ENCODE measurements at places on chromosomes 5 and 9.

DNA sequence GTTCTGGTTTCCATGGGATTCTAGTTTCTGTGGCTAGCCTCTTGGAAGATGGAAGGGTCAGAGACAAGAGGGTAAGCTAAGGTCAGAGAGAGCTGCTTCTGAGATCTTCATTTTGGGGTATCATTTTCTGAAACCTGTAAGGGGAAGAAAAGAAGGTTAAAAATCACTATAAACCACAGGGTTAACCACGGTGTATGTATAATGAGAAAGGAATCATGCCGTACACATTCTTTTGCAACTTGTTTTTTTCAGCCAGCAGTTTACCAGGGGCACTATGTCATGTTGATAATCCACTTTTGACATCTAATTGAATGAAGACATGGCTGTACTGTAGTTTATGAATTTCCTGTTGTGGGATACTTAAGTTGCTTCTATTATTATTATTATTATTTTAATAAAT lies 164.4 kb downstream of the FOCAD start:
- DNase-seq, result no peak

- DNase-seq, result no peak
Measured at GRCh38 chr5:177304392-177305119, 957 bp downstream of the PRELID1 start.

- DNase-seq, result no peak
Measured at GRCh38 chr5:135827965-135828781, 6.3 kb upstream of the SLC25A48 start.

DNA sequence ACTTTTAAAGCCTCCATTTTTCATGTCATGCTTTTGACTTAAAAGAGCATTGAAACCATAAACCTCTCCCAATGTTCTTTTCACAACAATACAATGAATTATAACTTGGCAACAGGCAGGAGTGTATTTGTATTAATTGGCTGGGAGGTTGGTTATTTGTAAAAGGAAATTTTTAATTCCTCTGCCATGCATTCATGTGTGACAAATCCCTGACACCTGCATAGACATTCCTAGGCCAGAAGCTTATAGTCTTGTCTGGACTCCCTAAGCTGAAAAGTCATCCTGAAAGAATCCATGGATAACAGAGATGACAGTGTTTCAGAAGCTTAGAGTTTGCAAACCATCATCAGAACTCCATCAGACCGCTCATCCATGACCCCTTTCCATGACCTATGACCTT lies 76.3 kb upstream of the PTGER4 start:
- no peak for DNase-seq

DNA sequence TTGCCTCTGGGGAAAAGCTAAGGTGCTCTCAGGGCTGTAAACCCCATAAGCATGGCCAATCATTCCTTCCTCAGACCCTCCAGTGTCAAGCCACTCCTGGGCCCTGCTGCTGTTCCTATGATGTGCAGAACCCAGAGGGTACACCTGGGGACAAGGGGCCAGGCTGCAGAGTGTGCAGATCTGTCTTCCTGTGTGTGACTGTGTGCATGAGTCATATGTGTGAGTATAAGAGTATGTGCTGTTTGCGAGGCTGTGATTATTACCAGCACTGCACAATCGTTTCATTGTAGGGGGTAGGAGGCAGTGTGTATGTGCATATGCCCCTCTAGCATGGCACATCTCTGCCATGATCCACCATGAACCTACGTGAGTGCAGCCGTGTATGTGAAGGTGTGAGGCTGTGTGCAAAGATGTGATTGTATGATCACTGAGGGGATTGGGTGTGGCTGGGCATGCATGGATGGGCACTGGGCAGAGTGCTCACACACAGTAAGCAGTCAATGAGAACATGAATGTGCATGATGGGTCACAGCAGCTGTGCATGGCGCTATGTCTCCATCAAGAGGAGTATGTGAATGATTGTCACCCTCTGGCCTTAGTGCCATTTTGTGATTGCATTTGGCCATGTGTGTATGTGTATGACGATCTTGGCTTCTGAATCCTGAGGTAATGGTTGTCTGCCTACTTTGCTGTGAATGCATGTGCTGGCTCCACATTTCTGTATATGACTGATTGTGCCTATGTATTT lies 2.4 kb upstream of the OR1K1 start:
- DNase-seq, result no peak

DNA sequence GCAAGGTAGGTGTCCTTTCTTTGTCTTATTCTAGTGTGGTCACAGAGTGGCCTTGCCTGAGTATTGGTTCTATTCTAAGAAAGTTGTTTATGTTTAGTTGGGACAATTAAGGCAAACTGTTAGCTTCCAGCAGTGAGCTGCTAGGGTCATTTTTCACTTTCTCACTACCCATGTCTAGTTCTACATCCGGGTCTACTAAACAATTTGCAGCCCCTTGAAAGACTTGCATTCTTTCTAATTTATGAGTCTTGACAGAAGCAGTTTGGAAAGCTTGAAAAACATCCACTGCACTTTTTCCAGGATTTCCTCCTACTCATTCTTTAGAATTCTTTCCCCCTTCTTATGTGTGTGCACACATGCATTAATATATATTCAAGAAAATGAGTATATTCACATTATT lies 892.2 kb upstream of the ACO1 start:
- no peak for DNase-seq

GRCh38 chr9:114272739-114273431 lies 50.0 kb upstream of the ORM1 start:
- DNase-seq, result no peak

GRCh38 chr5:68225188-68225910 lies 9.8 kb downstream of the PIK3R1 start:
- no peak for DNase-seq

- DNase-seq, result no peak
Measured at GRCh38 chr9:82273121-82273520, 284.5 kb downstream of the SPATA31D1 start.

GRCh38 chr9:87336407-87336806 lies 161.3 kb upstream of the DAPK1 start:
- no peak for DNase-seq

GRCh38 chr9:105646879-105647594 lies 15.2 kb upstream of the TAL2 start:
- no peak for DNase-seq

DNA sequence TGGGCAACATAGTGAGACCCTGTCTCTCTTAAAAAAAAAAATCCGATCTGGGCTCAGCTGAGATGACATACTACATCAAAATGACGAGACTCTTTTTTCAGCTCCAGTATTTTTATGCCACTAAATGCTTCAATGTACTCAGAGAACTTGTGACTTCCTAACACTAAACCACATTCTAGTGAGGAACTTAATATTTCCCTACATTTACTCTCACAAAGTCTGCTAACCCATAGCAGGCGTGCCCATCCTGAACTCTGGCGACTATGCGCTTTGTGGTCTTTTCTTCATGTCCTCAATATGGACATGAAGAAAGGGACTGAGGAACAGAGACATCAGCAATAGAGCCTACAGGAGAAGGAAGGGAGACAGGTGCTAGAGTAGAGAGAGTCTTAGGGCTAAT lies 41.3 kb downstream of the ITK start:
- no peak for DNase-seq

GRCh38 chr9:12539580-12539975 lies 153.6 kb upstream of the TYRP1 start:
- DNase-seq, result no peak

- DNase-seq, result no peak
Measured at GRCh38 chr5:33641744-33642505, 201.2 kb downstream of the TARS1 start.

DNA sequence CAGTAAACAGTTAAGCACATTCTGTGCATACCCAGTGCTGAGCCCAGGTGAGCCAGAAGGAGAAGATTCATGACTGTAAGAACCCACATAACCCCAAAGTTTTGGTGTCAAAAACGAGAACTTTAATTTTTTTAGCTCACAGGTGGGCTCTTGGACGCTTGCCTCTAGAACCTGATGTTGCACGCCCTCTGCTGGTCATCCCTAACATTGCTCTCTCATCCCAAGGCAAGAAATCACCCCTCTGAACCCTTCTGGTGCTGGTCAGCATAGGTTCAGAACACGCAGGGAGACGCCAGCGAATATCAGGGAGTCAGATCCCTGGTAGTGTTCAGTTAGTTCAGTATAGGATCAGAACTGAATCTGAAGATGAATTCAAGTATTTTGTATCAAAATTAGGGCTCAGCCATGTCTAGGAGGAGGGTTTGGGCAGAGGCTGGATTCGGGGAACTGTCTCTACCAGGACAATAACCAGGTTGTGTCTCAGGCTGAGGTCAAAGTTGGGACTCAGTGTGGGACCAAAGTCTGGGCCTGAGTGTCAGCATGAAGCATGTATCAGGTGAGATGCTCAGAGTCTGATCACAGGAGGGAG lies 4.1 kb upstream of the DNAJB5 start:
- DNase-seq, result peak; percentile 60

GRCh38 chr9:13816837-13817236 lies 497.1 kb downstream of the NFIB start:
- DNase-seq, result no peak

DNA sequence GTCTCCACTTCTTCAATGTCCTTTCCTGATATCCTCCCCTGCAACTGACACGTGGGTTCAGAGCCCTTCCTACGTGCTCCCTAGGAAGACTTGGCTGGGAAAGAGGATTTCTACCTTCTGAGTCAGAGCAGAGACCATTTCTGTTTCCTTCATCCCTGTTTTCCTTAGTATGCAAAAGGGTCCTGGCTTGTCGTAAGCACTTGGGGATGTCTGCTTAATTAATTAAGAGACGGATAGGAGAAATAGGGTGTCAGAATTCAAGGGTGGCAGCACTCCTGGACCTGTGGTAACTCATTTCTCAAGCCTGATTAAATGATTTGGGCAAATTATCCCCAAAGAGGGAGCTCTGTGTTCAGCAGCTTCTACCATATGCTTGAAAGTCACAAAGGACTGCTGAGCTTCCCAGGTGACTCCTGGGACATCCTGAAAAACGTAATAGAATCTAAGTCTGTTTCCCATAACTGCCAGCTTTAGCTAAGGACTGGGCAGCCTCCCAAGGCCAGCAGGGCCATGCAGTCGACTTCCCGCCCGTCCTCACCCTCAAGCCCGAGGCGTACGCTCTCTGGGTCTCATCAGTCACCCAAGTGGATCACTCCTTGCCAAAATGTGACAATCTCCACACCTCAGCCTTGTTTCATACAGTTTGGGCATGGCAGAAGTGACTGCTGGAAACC lies 20.5 kb downstream of the ABCA1 start:
- no peak for DNase-seq

DNA sequence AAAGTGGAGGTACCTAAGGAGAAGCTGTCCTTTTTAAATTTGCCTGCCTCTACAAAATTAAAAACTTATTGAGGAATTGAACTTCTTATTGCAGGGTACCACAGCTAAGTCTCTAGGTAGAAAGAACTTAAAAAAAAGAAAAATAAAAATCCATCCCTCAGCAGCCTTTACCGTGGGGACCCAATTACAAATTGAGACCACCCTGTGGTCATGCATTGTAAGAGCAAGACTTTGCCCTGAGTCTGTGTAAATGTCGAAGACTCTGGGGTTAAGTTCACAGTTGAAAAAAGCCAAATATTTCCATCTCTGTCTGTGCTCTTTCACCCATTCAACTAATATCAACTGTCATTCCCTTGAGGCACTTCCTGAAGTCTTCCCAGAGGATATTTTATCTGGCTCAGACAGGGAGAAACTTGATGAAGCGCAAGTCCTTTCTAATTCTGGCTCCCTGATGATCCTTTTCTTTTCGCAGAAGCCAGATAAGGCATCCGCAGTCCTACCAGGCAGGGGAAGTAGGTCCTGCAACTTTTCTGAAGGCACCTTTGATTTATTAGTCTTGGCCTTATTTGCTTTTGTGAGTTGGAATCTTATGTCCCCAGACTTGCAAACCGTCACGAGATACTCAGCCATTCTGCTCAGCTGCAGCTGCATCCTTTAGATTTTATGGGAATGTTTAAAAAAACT lies 323.8 kb upstream of the WWC1 start:
- no peak for DNase-seq

- DNase-seq, result no peak
Measured at GRCh38 chr9:120946259-120946658, 19.7 kb upstream of the TRAF1 start.

- no peak for DNase-seq
Measured at GRCh38 chr5:37738057-37738691, 101.7 kb downstream of the GDNF start.

DNA sequence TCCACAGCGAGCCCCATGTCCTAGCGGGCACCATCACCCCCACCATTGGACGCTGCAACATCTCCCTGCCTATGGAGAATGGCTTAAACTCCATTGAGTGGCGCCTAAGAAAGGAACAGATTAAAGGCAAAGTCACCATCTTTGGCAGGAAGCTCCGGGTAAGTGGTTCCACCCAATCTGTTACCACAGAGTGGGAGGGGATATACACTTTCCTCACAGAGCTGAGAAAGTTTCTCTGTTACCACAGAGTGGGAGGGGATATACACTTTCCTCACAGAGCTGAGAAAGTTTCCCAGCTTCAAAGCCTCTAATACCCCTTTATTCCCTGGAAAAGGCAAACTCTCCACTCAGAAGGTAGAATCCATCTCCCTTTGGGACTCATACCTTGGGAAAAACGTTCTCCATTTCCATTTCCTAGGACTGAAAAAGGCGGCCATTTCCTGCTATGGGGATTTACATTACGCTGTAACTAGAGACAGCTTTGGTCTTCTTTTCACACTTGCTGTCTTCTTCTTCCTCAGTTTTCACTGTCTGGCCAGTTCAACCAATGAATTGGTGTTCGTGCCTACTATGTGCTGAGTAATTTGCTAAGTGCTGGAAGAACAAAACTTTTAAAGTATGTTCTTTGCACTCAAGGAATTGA lies 63.4 kb upstream of the WWC1 start:
- peak; percentile 20 for DNase-seq

- DNase-seq, result no peak
Measured at GRCh38 chr5:38330207-38330606, 71.8 kb downstream of the EGFLAM start.

DNA sequence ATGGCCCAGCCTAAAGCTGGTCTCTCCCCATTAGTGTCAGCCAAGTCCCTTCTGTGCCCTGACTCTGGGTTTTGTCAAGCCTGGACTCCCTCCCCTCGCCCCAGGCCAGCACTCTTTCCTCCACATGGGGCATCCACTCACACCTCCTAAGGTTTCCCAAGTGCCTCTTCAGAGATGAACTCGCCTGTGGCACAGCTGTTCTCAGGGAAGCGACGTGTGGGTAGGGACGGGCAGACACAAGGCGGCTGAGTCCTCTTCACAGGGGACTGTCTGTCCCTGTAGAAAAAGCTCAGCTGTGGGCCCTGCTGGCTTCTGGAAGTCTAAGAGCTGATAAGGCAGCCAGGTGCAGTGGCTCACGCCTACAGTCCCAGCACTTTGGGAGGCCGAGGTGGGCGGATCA lies 78.5 kb downstream of the CACNA1B start:
- DNase-seq, result no peak

GRCh38 chr9:96022445-96023051 lies 147.1 kb downstream of the ERCC6L2 start:
- peak; percentile 50 for DNase-seq

- DNase-seq, result no peak
Measured at GRCh38 chr9:95206143-95206542, 111.4 kb downstream of the FANCC start.

DNA sequence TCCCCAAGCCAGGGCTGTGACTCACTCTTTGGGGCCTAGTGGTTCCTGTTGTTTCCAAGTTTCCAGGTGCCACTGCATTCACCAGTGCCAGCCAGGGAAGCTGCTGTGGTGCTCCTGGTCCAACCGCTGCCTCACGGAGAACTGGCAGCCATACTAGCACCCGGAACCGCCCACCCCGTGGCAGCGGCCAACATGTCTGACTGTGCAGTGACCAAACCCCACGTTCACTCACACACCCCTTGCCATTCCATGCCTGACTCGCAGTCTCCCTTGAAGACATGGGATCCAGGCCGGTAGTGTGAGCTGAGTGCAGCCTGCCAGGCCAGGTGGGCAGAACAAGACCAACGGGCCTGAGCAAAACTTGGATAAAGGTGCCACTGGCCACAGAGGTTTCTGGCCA lies 845.0 kb upstream of the DMAC1 start:
- no peak for DNase-seq

GRCh38 chr9:107945961-107946360 lies 456.4 kb upstream of the KLF4 start:
- DNase-seq, result no peak

Data from activated CD8-positive, alpha-beta memory T cell treated with anti-CD3 and anti-CD28 coated beads, Interleukin-2, amount 50 U/mL, for 4 hours (primary cell).